Activated CD4-positive, alpha-beta T cell treated with anti-CD3 and anti-CD28 coated beads, Interleukin-2, amount 10 ng/mL, durations not matched to agents 7 days and 5 days (primary cell): ENCODE measurements at places on chromosomes 5 and 9.

DNA sequence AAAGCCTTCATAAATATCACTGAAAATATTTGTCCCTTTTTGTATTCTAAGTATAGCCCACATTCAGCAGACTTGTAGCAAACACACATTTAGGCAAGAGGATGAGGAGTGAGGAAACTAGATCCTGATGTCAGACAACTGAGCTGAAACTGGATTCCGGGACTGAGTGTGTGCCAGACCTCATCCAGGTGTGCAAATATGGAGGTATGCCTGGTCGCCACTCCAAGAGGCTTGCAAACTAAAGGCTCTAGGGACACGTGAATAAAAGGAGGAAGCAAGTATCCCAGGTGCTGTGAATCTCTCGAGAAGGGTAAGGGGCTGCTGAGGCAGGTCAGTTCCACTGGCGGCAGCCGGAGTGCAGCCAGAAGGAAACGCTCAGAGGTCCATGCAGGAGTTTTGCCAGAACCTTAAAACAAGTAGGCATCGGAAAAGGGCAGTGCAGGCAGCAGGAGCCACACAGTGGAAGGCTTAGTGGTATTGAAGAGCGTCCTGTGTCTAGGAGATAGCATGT is 77.4 kb upstream of the ALDH1B1 start:
- no peak for DNase-seq

DNA sequence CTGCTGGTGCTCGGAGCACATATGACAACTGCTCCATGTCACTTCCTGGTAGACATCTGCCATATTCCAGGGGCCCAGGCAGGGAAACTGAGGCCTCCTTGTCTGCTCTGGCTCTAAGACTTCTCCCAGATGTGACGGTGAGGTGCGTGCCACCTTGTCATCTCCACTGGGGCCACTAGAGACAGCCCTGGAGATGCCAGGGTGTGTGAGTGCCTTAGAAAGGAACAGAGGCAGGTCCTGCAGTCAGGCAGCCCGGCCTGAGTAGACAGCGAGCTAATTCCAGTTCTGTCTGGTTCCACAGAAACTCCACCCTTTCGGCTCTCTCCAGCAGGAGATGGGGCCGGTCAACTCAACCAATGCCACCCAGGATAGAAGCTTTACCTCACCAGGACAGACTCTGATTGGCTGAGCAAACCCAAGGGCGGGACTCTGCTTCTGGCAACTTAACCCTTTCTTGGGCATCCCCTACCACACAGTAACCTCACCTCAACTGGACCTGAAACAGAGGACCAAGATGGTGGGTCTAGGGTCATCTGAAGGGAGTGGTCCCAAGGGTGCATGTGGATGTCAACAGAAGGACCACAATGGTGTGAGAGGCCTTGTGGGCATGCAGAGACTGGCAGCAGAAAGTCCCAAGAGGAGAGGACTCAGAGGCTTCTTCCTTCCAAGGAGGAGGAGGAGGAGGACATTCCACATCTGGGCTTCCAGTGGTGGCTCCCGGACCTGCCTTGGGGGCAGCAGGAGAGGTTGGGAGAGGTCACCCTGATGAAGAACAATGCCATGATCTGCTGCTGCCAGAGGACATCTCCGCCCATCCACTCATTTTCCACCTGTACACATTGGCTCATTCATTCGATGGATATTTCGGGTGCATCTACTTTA is 77.7 kb downstream of the RGS3 start:
- DNase-seq: no peak

DNA sequence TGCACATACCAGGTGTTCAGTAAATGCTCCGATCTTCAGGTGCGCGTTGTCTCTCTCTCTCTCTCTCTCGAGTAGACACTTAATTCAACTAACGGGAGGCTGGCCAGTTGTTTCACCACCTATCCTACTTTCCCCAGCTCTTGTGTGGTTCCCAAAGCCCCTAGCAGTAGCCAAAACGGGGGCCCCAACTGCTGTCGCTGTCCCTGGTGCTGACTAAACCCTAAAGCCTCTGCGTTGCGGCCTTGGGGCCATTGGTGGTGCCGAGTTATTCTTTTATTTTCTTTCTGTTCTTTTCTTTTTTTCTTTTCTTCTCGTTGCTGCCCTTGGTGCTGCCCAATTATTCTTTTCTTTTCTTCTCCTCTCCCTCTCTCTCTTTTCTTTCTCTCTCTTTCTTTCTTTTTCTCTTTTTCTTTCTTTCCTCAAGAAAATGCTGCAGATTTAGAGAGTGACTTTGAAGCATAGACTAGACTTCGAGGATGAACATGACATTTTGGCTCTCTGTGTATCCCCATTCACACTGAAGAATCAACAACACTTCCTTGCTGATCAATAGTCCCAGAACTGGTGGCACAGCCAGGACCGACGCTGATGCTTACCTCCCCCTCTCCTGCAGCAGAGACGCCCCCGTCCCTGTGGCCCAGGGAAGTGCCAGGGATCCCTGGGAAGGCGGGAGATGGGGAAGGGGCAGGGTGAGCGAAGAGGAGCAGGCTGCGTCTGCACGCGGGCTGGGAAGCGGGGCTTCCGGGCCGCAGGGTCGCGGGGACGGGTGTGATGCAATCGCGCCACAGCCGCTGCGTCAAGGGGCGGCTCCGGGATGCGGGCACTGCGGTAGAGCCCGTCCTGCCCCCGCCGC is at the start of gene FBLL1:
TSS of gene FBLL1 (plus strand) at position 785 of the 853 bp plus-strand sequence. CDS start 200 bp downstream, outside the sequence.
- peak; percentile 45 for DNase-seq

- peak; percentile 22 for DNase-seq
Measured at GRCh38 chr5:37120270-37120669, 128.9 kb downstream of the CPLANE1 start.

DNA sequence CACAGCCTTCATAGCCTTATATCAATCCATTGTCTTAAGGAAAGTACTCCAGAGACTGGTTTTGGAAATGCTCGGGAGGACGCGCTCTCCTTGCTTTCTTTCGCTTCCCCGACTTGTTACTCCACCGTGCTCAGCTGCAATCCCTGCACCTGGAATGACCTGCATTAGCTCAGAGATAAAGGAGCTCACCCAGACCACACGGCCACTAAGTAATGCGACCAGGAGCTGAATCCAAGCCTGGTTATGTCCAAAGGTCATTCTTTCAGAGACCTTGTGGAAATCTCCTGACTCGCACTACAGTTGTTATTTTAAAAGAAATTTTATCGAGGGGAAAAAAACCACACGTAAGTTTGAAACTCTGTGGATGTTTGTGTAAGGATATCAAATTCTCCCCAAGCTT is 135.3 kb upstream of the DPYSL3 start:
- DNase-seq: no peak

GRCh38 chr5:143683459-143683858 is 128.5 kb upstream of the HMHB1 start:
- DNase-seq: no peak

GRCh38 chr9:13447843-13448422 is 168.4 kb upstream of the MPDZ start:
- DNase-seq: no peak

DNA sequence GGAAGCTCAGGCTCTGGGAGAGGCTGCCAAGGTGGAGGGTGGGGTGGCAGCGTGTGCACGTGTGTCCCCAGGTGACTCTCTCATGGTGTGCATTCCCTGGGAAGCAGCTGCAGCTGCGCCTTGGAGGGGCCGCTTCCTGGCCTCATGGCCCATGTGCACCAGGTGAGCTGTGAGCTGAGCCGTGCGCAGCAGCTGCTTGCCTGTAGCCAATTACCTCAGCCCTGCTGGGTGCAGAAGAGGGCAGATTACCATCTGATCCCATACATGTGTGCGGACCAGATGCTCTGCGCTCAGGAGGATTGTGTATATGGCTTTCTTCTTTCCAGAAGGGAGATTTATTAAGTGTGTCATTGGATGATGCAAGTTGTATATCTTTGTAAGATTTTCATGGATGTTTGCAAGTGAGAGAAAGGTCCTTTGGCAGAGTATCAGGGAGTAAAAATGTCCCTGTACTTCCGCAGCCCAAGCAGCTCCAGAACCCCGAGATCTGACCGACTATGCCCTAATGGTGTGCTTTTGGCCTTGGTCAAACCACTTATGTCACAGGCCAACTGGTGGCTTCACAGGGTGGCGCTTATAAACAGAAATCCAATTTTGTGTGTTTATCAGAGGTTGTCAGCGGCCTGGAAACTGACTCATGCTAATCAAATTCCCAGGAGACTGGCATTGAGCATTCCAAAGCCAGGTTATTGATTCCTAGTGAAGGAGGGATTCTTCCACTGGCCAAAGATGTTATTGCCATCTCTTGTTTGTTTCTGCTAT is 229.3 kb downstream of the GOLPH3 start:
- no peak for DNase-seq

DNA sequence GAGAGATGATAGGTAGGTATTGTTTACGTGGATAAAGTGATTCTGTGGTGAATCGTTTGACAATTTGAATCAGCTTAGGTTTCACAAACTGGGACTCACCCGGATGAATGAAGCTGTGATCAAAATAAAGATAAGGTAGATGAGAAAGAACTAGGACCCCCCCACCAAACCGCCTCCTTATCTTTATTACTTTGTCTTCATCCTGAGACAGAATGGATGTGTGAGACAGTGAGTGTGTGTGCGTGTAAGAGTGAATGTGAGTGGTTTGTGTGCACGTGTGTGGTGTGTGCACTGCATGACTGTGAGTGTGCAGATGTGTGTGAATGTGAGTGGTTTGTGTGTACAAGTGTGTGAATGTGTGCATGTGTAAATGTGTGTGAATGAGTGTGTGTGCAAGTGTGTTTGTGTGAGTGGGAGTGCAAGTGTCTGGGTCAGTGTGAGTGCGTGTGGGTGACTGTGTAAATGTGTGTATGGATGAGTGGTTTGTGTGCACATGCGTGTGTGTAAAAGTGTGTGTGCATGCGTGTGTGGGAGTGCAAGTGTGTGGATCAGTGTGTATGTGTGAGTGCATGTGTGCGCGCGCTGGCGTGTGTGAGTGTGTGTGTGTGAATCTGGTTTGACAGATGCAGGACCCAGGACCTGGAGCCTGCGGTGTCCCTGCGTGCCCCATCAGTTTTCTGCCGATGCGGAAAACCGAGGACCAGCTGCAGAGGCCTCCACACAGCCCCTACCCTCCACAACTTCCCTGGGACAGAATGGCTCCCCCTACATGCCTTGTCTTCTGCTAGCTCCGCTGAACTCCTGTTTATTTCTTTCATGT is 11.4 kb upstream of the ENG start:
- peak; percentile 39 for DNase-seq

DNA sequence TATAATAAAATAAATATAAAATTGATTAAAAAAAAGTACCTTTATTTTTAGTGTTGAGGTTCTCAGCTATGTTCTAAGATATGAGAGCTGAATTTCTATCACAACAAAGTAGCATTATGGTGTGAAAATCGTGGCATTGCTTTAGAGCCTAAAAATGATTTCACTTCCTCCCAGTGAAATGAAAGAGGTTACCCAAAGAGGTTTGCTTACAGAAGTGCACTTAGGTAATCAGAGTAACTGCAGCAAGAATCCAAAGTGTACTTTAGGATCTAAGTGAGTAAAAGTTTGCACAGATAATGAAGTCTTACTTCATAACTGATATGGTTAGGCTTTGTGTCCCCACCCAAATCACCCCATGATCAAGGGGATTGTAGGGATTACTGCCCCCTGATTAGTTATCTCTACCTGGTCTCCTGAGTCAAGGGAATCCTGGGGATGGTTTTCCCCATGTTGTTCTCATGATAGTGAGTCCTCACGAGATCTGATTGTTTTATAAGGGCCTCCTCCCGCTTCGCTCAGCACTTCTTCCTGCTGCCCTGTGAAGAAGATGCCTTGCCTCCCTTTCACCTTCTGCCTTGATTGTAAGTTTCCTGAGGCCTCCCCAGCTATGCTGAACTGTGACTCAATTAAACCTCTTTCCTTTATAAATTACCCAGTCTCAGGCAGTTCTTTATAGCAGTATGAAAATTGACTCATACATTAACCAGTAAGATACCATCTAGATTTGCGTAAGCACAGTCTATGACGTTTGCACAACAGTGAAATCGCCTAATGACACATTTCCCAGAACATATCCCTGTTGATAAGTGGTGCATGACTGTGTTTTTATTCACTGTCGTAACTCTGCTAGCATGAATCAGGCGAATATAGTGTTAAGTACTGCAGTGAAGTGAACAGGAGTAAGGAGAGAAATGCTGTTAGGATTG is 40.3 kb upstream of the LRRC70 start:
- DNase-seq: no peak
